ENCODE measurements at places on chromosomes 2 and 18.
A peak's percentile ranks its signal among the peaks of the same experiment; 100 is the strongest.

- no peak for DNase-seq
Measured at GRCh38 chr18:22523481-22523880, 105.8 kb upstream of the CTAGE1 start.

DNA sequence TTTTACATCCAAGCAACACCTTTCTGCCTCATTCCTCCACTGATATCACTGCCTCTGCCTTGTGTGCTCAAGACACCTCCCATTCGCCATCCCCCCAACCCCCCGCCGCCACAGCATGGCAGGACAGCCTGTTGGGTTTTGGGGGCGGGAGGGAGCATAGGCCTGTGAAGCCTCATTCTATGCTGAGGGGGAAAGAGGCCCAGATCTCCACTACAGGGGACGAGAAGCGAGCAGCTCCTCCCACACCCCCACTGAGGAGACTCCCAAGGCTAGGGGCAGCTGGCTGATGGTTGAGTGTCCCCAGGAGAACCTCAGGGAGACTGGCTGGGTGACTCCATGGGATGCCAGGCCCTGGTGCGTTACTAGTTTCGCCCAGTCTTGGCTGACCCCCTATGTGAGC is 214.3 kb upstream of the SIX2 start:
- no peak for DNase-seq

DNA sequence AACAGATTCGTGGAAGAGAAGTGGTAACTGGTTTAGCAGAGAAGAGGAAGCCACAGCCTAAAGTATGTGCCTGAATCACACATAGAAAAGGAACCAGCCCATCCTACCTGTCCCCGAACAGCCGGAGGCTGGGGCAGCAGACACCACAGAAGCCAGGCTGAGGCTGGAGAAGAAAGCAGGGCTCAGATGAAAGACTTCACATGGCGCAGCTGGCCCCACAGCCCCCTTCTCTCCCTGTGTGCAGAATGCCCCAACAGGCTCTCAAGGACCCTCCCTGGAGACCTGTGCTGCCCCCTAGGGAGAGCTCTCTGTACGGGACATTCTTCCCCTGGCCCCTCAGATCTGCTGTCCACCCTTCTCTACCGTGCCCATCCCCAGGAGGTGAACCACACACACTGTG is 83.5 kb upstream of the RAB12 start:
- no peak for DNase-seq

GRCh38 chr18:55997151-55997561 is 409.2 kb upstream of the TCF4 start:
- no peak for DNase-seq

DNA sequence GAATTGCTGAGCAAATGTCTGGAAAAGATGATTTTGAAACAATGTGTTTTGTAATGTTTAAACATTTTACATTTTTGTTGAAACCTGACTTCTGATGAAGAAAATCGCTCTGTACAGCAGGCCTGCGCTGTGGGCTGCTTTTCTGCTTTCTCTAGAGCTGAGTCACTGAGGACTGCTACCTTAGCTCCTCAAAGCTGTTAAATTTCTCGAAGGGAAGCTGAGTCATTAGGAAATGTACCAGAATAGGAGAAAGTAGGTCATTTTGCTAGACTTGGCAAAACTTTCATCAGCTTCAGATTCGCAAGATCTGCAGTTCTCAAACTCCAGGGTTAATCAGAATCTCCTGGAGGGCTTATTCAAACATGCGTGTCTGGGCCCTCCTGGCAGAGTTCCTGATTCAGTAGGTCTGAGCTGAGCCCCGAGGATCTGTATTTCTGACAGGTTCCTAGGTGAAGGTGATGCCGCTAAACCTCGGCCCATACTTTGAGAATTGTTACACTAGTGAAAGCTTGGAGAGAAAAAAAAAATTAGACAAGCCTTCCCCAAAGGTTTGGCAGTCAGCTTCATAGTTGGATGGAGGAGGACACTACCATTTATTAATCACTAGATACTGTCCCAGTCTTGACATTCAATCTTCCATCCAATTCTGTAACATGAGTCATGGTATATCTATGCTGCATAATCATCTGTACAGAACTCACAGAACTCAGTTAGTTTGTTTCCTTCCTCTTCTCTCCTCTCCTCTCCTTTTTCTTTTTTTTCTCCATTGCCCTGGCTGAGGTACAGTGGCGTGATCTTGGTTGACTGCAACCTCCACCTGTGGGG is 297.6 kb downstream of the PARD3B start:
- DNase-seq = peak; percentile 78

Measured in AG08396 (cell line).